ENCODE measurements at places on chromosomes 2 and 18.

- no peak for DNase-seq
Observed at GRCh38 chr18:80198994-80199748, 48.1 kb downstream of the PARD6G start.

GRCh38 chr18:35171315-35171987, 69.4 kb upstream of the ZNF397 start:
- no peak for DNase-seq

- DNase-seq, result no peak
Observed at GRCh38 chr2:229265727-229266126, 5.4 kb downstream of the PID1 start.

- DNase-seq, result no peak
Observed at GRCh38 chr2:72143441-72144273, 4.0 kb downstream of the CYP26B1 start.

DNA sequence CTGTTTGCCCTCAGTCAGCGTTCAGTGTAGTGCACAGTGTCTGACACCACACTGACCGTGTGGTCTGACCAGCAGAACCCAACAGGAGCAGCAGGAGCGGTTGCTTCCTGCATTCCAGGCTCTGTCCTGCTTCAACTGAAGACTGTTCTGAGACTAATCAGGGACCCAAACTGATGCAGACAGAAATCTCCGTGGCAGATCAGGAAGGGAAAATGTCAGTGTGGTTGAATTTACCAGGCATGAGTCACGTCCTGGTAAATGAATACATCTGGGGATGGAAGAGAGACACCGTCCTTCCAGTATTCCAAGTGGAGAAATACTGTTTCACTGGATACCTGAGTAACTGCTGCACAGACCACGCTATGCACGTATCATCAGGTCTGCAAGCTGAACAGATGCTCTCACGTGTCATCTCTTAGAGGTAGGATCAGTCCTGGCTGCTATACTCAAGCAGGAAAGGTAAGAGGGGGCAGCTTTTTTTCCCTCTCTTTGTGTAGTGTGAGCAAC, 223.6 kb upstream of the EPAS1 start:
- peak; percentile 96 for DNase-seq
